ENCODE measurements at places on chromosomes 7 and 10.
A peak's percentile ranks its signal among the peaks of the same experiment; 100 is the strongest.

DNA sequence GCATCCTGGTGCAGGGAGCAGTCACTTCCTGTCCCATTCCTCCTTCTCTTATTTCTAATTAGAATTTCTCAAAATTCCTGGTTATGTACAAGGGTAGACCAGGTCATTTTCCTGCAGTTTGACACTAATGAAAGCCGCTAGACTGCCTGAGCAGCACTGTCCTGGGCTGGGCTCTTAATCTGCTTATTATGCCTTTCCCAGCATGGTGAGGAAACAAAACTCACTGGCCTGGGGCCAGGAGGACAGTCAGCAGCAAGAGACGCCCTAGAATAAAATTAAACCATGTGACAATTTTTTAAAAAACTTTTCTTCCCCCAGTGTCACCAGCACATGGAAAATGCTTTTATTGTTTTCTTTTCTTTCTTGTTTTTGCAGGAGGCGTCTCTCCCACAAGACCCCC, 647.5 kb downstream of the TYW1 start:
- DNase-seq: no peak

- peak; percentile 43 for DNase-seq
Observed at GRCh38 chr7:45196374-45196773, 38.8 kb downstream of the RAMP3 start.

- DNase-seq: no peak
Observed at GRCh38 chr7:138483531-138483930, 23.5 kb downstream of the TRIM24 start.

GRCh38 chr7:138776166-138776833, 21.5 kb upstream of the TMEM213 start:
- no peak for DNase-seq

GRCh38 chr7:78019447-78020135, 221.0 kb downstream of the PHTF2 start:
- peak; percentile 80 for DNase-seq
